ENCODE measurements at places on chromosomes 16 and 17. TPM values are rescaled to one million over a fixed set of nuclear protein-coding genes. Genes with fewer than 3 reads are reported as not detected.
A peak's percentile ranks its signal among the peaks of the same experiment; 100 is the strongest.

The ITPRIPL2 gene
- total RNA-seq = 6.7 TPM

GRCh38 chr17:81400154-81400977, 5.1 kb downstream of the BAHCC1 start:
- H3K4me1 ChIP-seq = peaks cover 14% of the 10 kb centered on the region
- H3K27me3 ChIP-seq = peaks cover 58% of the 10 kb centered on the region
- no peak for DNase-seq
- peaks cover 5% of the 10 kb centered on the region for H3K36me3 ChIP-seq

DNA sequence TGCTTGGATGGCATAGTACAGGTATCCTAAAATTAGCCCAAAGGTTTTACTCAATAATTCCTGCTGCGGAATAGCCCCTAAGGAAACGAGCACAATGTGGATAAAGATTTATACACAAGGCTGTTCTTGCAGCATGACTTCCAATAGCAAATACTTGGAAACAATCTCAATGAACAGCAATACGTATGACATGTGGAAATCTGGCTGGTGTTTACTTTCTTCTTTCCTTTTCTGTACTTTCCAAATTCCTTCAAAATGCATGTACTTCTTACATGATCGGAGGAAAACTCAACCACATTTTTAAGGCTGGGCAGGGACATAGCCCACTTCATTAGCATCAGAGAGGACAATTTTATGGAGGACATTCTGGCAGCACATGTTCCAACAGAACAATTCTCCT, 86.6 kb downstream of the C16orf95 start:
- DNase-seq = no peak
- no peak overlapping the region for H3K27ac ChIP-seq
- peaks cover 2% of the 10 kb centered on the region for H3K27me3 ChIP-seq
- no peak overlapping the region for H3K4me3 ChIP-seq
- no peaks in the 10 kb centered on the region for H3K36me3 ChIP-seq

DNA sequence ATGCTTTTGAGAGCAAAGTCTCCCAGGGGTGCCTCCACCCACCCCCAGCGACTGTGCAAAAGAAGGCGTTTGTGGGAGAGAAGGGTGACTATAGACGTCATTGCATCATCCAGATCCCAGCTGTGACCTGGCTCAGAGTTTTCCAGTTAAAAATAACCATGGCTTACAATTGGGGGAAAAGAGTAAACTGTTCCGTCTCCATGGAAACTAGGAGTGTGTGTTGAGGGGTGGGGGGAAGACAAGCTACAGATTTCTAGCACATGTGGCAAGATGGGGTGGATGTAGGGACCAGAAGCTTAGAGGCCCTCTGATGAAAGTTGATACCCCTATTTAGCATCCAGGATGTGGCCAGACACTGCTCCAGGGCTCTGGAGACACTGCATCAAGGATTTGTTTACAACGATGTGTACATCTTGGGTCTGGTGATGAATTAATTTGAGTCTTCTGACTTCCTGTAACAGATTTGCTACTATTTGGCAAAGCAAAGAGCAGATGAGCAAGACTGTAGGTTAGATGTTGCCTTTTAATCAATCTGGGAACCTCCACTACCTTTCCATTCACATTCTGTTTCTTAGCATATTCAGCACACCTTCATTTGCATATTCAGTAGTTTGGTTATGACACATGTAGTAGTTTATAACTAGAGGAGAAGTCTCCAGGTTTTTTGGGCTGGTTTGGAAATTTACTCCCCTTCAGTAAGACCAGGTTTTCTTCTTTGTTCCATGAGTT, 6.2 kb upstream of the DUSP14 start:
- H3K27ac ChIP-seq = peak overlapping the region; percentile 33
- H3K27me3 ChIP-seq = no peaks in the 10 kb centered on the region
- no peak for DNase-seq
- peaks cover 11% of the 10 kb centered on the region for H3K36me3 ChIP-seq
- H3K4me3 ChIP-seq = no peak overlapping the region

GRCh38 chr16:30359871-30360170, 4.7 kb upstream of the CD2BP2 start:
- H3K36me3 ChIP-seq = peaks cover 17% of the 10 kb centered on the region
- H3K27ac ChIP-seq = peak overlapping the region; percentile 0
- H3K27me3 ChIP-seq = no peaks in the 10 kb centered on the region
- no peak for DNase-seq

The GH1 gene
- total RNA-seq = not detected
